ENCODE measurements at places on chromosomes 12 and 14.

GRCh38 chr12:91383099-91383498, 200.5 kb upstream of the DCN start:
- DNase-seq = no peak

GRCh38 chr12:109281452-109281851, 27.6 kb downstream of the FOXN4 start:
- no peak for DNase-seq

GRCh38 chr12:125329239-125330102, 264.2 kb downstream of the AACS start:
- DNase-seq = no peak

DNA sequence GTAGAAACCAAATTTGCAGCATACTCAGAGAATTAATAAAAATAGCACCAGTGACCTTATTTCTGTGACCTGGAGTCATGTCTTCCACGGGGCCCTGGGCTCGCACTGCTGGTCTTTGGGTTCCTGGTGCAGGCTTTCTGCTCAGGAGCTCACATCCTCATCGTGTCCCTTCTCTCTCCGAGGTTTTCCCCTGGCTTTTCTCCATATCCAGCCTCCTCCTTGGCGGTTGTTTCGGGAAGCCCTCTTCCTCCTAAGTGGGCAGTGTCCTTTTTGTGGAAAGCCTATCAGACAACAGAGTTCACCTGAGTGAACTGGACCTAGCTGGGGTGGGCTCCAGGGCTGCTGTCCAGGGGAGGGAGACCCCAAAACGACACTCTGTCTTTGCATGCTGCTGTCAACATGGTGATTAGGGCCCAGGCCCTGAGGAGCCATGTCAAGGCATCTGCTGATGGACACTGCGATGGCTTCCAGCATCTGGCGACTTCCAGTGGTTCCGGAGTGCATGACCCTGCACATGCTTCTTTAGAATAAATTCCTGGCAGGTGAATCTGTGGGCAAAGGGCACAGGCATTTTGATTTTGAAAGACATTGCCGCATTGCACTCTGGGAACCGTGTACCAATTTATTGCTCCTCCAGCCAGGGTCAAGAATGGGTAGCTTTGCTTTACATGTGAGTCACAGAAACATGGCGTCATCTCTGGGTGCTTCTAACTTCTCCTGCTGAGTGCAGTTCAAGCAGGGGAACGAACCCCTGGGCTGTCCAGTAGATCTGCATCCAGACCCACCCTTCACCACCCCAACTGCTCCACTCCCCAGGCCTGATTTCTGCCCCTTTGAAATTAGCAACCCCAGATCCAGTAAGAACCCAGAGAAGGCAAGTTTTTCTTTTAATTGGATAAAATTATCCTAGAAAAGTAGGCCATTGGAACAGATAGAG, 136.8 kb downstream of the ADGRD1 start:
- no peak for DNase-seq

GRCh38 chr12:19220852-19221466, 91.4 kb downstream of the PLEKHA5 start:
- DNase-seq = no peak

DNA sequence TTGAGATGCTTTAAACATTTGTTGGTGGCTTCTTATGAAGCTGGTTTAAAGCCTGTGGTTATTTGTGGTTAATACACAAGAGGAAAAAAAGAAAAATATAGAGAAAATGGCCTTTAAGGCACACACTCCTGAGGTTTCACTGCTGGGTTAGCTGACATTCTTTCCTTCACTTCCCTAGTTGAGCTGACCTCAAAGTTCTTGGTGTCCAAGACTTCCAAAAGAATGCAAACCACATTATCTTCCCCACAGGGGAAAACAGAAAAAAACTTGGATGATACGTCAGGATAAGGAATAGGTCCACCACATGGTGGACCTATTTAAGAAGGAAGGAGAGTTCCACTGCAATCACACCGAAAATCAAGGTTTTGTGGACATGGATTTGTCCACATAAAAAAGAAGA, 94.3 kb downstream of the SLC25A21 start:
- no peak for DNase-seq

GRCh38 chr14:20680363-20680762, 4.0 kb upstream of the RNASE4 start:
- DNase-seq = no peak

DNA sequence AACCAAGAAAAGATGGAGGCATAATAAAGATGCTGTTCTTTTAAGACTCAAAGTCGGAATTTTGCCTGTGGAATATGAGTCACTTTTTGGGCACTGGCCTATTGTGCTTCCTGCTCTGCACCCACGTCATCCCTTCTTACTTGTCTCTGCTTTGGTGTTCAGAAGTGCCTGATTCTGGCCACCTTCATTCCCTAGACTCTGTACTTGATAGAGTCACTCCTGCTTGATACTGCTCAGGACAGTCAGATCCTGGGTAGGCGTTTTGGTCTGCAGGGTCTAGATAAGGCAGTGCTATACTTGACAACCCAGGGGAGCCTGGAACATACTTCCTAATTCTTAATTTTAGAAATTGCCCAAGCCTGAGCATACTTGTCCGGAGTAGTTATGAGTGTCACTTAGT, 1.9 kb downstream of the LRRK2 start:
- DNase-seq = peak; percentile 68

GRCh38 chr14:69696633-69697557, 70.0 kb upstream of the SRSF5 start:
- DNase-seq = no peak

DNA sequence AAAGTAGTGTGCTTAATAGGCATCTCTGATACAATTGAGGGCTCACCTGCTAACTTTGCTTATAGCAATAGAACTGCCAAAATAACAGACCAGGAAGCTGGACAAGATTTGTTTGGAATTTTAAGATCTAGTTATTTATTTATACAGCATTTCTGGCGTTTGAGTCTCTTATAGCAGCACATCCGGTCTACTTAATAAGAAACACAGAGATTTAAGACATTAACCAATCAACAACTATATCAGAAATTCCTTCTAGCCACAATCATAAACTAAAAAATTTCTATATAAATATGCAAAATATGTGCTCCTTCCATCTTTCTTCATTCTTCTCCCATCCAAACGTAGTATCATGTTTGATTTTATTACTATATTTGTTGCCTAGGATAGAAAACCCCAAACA, 2.6 kb downstream of the RTN1 start:
- DNase-seq = no peak

- DNase-seq = no peak
Measured at GRCh38 chr12:51437431-51437830, 12.8 kb downstream of the SLC4A8 start.

DNA sequence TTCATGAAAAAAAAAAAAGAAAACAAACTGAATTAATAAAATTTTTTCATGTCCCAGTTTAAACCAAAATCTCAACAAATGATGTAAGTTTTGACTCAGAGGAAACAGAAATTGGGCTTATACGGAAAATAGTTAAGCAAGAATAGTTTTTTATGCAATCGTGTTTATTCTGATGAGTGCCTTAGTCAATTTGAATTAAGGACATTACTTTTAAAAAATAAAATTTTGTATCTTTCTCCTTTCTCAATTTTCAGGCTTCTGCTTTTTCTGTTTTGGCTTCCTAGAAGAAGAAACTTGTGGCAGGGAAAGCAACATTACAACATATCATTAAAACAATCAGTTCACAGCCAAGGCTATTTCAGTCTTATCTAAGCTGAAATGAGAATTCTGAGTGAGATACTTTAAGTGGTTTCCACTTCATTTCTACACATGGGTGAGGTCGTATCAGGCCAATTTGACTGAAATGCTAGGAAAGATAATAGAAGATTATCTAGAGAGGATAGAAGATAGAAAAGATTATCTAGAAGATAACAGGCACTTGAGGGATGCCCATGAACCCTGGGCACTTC, 52.4 kb downstream of the BCL2L14 start:
- no peak for DNase-seq

DNA sequence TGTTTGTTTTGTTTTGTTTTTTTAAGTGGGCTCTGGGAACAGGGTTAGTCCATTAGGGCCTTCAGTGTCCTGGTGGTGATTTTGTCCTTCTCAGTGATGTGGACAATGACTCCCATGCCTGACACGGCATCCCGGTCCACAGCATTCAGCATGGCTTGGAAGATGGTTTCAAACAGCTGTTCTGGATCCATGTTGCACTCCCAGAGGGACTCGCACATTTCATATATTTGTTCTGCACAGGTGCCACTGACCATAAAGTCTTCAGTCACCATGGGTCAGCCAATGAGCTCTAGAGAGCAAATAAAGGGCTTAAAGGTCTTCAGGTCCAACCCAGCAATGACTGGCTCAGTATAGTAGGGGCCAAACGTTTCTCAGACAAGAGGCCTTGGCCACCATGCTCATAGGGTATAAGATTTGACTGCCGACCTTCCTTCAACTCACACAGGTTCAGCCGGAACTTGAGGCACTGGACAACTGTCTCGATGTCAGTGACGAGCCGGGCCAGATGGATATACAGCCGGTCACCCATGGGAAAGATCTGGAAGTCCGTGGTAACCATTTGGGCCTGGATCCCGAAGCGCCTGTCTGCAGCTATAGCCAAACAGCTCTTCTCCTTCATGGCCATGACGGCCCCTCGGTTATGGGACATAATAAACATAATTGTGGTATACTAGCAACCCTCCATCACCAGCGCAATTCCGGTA, 18.0 kb downstream of the OR10P1 start:
- no peak for DNase-seq

DNA sequence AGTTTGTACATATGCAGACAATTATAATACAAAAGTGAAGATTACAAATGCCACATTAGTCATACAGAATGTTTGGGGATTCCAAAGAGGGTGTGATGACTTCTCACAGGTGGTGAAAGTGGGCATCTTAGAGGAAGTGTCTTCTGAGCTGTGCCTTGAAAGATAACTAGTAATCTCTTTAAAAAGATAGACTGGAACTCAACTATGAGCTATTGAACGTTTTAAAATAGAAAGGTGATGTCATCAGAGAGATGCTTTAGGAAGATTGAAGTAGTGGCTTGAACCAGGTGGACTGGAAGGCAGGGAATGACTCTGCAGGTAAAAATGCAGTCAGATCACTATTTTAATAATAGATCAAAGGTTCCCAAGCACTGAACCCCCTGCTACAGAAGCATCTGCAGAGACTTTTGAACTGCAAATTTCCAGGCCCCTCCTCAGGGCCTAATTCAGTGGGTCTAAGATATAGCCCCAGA, 50.3 kb downstream of the SYT1 start:
- no peak for DNase-seq

GRCh38 chr12:61563665-61564450, 696.3 kb upstream of the USP15 start:
- DNase-seq = peak; percentile 6

DNA sequence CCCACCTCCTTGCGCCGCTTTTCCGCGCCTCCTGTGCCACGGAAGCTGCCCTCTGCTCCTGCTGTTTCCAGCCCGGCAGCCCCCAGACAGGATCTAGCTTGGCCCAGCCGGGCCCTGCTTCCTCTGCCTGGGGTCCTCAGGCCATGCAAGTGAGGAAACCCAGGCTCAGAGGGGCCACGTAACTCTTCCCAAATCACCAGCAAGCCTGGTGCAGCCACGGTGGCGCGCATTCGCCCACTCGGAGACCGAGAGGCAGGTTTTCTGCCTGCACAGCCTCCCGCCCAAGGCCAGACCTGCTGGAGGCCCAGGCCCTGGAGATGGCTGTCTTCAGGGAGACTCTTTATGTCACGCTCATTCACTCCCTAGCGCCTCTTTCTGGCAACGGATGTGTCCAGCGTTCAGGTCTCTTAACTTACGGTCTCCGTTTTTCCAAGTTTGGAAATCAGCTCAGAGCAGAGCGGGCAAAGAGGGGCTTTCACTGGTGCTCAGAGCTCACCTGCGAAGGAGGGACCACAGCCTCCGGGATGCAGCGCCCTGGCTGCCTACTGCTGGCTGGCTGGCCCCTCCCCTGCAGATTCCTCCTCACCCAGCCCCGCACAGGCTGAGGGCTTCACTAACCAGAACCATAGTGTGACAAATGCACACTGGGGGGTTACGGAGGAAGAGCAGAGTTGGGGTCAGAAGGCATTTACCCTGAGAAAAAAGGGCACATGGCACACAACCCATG, 20.6 kb upstream of the CEP170B start:
- DNase-seq = no peak

- DNase-seq = no peak
Measured at GRCh38 chr12:48819986-48820725, 1.9 kb downstream of the CACNB3 start.

- no peak for DNase-seq
Measured at GRCh38 chr12:83859021-83859420, 1053.6 kb downstream of the SLC6A15 start.

DNA sequence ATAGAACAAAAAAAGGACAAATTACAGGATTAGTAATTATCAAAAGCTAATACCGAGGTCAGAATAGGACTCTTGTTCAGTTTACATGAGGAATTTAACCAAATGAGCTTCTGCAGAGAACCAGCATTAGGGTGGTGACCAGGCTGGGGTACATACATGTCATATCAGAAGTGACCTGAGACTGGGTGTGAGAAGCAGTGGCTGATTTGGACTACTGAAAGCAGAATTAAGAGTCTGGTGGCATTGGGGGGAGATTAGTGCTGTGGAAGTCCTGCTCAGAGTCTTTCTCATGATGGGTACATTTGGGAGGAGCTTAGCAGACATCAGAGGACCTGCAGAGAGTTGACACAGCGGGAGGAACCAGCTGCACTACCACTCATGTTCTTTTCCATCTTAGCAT, 21.7 kb downstream of the TRAF3 start:
- no peak for DNase-seq

DNA sequence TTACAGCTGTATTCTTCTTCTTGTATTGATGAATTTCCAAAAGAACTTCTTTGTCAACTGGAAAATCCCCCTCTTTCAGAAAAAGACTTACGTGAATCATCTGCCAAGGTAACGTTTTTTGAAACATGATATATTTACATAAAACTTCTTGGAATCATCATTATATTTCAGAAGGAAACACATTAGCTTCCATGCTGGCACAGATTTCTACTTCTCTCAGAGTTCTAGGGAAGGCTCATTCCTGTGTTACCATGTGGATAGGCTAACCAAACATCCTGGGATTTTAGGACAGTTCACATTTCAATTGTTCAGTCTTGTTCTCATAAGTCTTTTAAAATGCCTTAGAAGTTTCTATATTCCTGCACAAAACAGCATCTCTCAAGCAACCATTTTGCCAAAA, 120.3 kb upstream of the NEDD1 start:
- DNase-seq = no peak

DNA sequence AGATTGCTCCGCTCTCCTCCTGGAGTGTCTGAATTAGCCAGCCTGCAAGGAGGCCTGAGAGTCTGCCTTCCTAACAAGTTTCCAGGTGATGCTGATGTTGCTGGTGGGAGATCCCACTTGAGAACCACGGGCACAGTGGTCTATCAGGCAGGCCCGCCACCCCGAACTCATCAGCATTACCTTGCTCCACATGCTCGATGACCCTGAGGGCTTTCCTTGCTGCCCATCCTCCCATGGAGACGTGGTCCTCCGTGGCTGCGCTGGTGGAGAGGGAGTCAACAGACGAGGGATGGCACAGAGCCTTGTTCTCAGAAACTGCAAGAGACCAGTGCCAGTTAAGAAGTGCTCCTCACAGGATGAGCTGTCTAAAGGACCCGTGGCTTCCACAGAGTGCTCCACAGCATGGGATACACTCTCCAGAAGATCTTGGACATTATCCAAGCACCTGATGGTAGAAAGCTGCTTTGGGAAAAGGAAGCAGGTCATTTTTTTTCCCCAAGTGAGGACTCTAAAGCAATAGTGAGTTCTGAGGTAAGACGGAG, 18.3 kb downstream of the HAL start:
- DNase-seq = no peak

GRCh38 chr12:68951652-68952051, 18.7 kb upstream of the CPM start:
- DNase-seq = no peak

GRCh38 chr12:14991069-14991468, 18.2 kb downstream of the PDE6H start:
- DNase-seq = no peak

- no peak for DNase-seq
Measured at GRCh38 chr12:16608946-16609539, 3.1 kb upstream of the LMO3 start.
